H54 (cell line): ENCODE measurements at places on chromosomes 7 and 10.
A peak's percentile ranks its signal among the peaks of the same experiment; 100 is the strongest.

DNA sequence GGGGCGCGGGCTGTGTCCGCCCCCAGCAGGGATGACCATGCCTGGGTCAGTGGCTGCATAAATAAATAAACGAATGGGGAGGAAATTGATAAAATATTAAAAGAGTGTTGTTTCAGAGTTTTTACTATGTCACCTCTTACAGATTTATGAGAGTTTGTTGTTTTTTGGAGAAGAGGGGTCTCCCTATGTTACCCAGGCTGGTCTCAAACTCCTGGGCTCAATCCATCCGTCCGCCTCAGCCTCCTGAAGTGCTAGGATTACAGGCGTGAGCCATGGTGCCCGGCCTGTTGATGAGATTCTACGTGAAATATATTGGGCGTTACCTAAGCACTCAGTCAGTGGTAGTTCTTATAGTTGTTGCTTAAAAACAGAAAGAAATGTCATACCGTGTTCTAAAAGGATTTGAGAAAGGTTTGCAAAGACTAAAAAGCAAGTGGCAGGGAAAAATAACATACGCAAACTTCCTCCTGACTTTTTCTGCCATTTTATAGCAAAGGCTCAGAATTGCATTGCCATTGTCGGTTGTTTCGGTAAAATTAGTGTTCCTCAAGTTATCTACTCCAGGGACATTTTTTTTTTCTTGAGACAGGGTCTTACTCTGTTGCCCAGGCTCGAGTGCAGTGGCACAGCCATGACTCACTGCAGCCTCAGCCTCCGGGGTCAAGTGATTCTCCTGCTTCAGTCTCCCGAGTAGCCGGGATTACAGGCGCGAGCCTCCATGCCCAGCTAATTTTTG is 39.5 kb upstream of the FOXK1 start:
- no peak for DNase-seq

GRCh38 chr10:78857193-78857592 is 211.6 kb upstream of the ZMIZ1 start:
- DNase-seq, result no peak

GRCh38 chr7:108307194-108307593 is 149.0 kb downstream of the NRCAM start:
- no peak for DNase-seq

GRCh38 chr7:52352013-52352981 is 683.1 kb upstream of the POM121L12 start:
- DNase-seq, result no peak

- no peak for DNase-seq
Observed at GRCh38 chr10:127159648-127160245, 36.6 kb downstream of the INSYN2A start.

GRCh38 chr7:102101926-102102325 is 184.7 kb upstream of the SH2B2 start:
- DNase-seq, result no peak

DNA sequence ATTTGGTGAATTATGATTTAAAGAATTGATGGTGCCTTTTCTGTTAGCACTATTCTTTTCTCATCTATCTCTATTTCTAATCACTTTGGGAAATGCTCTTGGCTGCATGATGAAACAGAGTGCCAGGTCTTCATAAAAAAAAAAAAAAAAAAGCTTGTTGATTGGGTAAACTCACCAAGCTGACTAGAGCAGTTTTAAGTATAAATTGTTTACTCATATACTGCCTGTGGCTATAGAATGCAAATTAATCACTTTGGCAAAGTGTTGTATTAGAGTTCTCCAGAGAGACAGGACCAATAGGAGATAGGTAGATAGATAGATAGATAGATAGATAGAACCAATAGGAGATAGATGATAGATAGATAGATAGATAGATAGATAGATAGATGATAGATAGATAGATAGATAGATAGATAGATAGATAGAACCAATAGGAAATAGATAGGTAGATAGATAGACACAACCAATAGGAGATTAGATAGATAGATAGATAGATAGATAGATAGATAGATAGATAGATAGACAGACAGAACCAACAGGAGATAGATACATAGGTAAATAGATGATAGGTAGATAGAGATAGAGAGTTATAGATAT is 20.1 kb upstream of the TBXAS1 start:
- DNase-seq, result no peak

GRCh38 chr10:63206997-63207811 is 74.1 kb downstream of the NRBF2 start:
- no peak for DNase-seq

DNA sequence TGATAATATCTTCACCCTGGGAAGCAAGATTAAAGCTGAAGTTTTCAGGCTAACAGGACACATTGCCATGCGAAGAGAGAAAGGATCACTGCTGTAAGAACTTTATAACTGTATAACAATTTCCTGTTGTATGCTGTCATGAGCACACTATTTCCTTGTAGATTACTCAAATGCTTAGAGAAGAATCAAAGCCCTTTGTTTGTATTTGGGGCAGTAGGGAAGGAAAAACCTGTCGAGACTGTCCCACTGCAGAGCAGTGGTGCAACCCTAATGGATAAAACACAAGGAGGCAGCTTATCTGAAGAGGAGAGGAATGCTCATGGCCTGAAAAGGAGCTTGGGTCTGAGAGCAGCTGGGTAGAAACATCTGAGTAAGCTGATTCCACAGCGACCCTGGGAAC is 327.7 kb upstream of the NPSR1 start:
- DNase-seq, result no peak

DNA sequence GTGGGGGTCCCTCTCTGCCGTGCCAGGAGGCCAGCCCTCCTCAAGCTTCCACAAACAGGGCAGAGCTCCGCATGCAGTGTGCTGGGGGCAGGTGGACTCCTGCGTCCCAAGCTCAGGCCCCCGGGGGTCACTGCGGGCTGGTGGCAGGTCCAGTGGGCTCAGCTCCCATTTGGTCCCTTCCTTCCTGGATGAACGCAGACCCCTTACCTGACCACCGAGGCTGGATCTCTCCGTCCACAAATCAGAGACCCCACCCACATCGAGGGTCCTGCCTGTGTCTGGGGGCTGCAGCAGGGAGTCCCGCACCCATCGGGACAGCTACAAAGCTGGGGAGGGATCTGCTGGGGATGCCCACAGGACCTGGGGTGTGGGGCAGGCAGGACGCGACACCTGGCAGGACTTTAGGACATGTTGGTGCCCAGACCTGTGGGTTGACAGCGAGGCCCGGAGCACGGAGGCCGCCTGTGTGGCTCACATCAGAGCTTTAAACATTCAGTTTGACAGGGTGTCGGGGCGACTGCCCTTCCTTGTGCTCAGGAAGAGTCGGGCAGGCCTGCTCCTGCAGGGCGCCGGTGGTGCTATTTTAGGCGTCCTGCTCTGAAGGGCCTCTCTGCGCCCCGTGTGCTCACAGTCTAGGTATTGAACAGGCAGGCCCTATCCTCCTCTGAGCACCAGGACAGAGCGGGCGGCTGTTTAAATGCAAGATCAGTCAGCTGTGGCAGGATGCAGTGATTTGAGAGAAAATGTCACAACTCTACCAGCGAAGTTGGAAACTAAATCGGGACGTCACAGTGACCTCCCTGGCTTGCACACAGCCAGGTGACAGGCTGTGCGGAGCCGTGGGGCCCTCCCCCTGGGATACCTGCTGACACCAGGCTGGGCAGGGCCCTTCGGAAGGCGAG is 15.9 kb upstream of the CFAP46 start:
- no peak for DNase-seq

DNA sequence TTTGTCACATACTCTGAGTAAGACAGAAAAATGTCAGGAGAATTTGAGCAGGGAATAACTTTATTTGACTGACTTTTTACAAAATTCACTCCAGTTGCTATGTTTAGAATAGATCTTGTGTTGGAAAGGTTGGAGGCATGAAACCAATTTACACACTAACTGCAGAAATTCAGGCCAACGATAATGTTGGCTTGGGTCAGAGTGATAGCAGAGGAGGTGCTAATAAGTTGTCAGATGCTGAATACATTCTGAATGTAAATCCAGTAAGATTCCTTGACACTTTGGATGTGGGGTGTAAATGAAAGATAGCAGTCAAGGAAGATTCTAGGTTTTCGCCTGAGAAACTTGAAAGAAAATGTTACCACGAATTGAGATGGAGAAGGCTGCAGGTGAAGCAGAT is 502.5 kb upstream of the GHITM start:
- no peak for DNase-seq

DNA sequence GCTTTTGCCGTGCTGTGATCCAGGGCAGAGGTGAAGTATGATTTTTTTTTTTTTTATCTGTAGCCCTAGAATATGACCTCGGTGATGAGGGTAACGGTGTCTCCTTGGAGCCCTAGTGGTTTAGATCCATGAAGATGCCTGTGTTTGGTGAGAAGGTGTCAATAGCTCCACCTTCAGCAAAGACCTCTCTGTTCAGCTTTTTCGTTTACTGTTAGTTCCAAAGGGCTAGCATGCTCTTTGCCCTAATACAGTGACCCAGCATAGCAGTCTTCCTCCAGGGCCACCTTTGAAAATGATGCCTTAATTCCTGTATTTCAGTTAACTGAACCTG is 746 bp upstream of the MRPS16 start:
- DNase-seq, result no peak

- peak; percentile 10 for DNase-seq
Observed at GRCh38 chr10:84783386-84783785, 455.0 kb downstream of the CCSER2 start.

DNA sequence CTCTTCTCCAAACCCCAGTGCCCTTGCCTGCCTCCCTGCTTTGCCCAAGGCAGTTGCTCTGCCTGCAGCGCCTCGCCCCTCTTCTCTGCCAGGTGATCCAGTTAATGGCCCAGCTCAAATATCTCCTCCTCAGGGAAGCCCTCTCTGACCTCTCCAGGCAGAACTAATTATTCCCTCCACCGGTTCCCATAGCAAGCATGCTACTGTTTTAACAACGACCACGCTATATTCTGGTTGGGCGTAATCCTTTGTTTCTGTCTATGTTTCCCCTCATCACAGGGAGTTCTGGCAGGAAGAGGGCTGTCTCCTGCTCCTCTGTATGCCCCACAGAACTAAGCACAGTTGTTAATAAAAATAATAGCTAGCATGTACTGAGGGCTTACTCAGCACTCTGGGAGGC is 36.8 kb upstream of the R3HCC1L start:
- DNase-seq, result no peak

DNA sequence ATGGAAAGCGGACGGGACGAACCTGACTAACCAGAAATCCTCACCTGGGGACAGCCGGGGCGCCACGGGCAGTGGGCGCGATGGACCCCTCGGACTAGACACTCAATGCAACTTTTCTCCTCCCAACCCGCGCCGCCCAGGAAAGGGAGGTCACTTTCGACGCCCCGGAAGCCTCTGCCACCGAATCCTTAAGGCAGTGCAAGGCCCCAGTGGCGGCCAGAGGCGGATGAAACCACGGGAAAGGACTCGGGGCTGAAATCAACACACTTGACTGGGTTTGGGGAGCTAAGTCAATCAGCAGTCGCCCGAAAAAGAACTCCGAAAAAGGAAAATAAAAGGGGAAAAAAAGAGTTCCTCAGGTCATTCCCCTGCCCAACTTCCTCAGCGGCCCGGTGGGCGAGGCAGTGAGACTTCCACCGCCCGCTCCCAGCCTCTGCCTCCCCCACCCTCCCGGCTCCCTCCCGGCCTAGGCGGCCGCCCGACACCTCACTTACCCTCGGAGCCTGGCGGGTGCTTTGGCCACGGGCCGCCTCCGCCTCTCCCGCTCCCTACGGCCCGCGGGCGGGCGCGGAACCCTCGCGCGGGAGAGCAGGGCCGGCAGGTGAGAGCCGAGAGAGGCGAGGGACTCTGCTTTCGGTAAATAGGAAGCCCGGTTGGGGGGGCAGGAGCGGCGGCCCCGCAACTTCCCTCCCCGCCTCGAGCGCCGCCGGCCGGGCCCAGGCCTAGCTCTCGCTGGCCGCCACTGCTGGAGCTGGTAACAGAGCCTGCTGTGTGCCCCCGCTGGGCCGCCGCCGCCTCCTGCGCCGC is 518 bp downstream of the WAPL start:
- peak; percentile 68 for DNase-seq
